Activated T-cell treated with anti-CD3 and anti-CD28 coated beads, Interleukin-2, amount 50 U/mL, for 72 hours (primary cell): ENCODE measurements at places on chromosomes 4 and X.

- no peak for DNase-seq
Measured at GRCh38 chr4:123077330-123077729, 154.9 kb upstream of the NUDT6 start.

DNA sequence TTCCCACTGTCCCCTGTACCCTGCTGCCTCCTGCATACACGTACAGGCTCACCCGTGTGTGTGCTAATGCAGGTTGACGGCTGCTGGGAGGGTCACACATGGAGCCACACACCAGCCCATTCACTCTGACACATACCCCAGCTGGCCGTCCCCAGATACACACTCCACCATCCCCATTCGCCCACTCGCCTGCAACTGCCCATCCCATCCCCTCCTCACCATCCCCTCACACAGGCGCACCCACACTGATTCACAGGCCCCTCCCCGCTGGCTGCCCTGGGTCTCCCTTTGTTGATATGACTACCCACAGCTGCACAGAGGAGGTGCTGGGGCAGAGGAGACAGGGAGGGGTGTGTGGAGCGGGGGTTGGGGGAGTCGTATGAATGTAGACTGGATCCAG, 25.7 kb downstream of the PJA1 start:
- DNase-seq: no peak

- no peak for DNase-seq
Measured at GRCh38 chr4:98289375-98289774, 28.2 kb downstream of the RAP1GDS1 start.

- no peak for DNase-seq
Measured at GRCh38 chrX:103685396-103685795, 1.1 kb downstream of the MORF4L2 start.

GRCh38 chrX:10071451-10072144, 85.2 kb upstream of the CLCN4 start:
- DNase-seq: no peak

GRCh38 chr4:1090036-1090435, 23.3 kb downstream of the RNF212 start:
- DNase-seq: no peak
